MCF 10A (cell line): ENCODE measurements at places on chromosomes 16 and 17. TPM values are rescaled to one million over a fixed set of nuclear protein-coding genes. Genes with fewer than 3 reads are reported as not detected.

- peak; percentile 80 for DNase-seq
- no peaks in the 10 kb centered on the region for H3K27me3 ChIP-seq
- H3K4me1 ChIP-seq: peaks cover 4% of the 10 kb centered on the region
- H3K27ac ChIP-seq: no peak overlapping the region
- no peaks in the 10 kb centered on the region for H3K36me3 ChIP-seq
Measured at GRCh38 chr17:9880582-9880999, 24.5 kb downstream of the RCVRN start.

DNA sequence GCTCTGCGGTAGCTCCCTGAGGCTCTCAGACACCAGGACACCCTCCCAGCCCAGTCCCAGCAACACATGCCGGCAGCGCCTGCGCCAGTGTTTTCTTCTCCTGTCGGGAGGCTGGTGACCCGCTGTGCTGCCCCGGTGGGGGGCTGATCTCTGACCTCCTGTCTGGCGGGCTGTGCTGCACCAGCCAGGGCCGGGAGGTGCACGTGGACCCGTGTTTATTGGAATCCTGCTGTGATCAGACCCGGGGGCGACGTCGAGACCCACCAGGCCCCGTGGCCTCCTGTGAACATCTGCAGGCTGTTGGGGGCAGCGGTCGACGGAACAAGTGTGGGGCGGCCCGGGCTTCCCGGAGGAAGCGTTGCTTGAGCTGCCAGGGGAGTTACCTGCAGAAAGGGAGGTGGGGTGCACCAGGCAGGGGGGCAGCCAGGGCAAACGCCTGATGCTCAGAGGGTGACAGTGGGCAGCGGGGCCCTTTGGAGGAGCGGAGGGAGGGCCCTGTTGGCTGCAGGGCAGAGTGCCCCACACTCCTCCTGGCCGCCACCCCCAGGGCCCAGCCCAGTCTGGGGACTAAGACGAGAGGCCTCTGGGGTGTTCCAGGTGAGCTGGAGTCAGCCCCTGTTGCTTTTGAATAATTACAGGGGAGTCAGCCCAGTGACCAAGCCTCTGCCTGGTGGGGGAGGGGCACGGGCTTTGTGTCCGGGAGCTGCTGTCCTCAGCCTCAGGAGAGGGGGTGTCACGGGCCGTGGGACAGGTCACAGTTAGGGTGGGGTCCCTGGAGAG is 2.3 kb upstream of the SSTR5 start:
- H3K27ac ChIP-seq: no peak overlapping the region
- H3K4me1 ChIP-seq: no peaks in the 10 kb centered on the region
- no peak for DNase-seq
- peaks cover 6% of the 10 kb centered on the region for H3K36me3 ChIP-seq

GRCh38 chr16:56346131-56346890 is 79.0 kb downstream of the AMFR start:
- no peak for DNase-seq
- no peak overlapping the region for H3K27ac ChIP-seq
- H3K36me3 ChIP-seq: no peaks in the 10 kb centered on the region
- H3K4me3 ChIP-seq: no peak overlapping the region

GRCh38 chr16:64452446-64452845 is 669.4 kb downstream of the CDH11 start:
- no peak for DNase-seq
- H3K27ac ChIP-seq: no peak overlapping the region
- H3K27me3 ChIP-seq: no peaks in the 10 kb centered on the region
- peaks cover 6% of the 10 kb centered on the region for H3K4me1 ChIP-seq
- H3K36me3 ChIP-seq: peaks cover 2% of the 10 kb centered on the region

The ZMYND15 gene
- total RNA-seq: 1.3 and 1.8 TPM in 2 replicates

The CIITA gene
- 0.12 TPM in 1 of 2 replicates, not detected in the other for total RNA-seq

The SHCBP1 gene
- total RNA-seq: 17.2 and 21.4 TPM in 2 replicates

DNA sequence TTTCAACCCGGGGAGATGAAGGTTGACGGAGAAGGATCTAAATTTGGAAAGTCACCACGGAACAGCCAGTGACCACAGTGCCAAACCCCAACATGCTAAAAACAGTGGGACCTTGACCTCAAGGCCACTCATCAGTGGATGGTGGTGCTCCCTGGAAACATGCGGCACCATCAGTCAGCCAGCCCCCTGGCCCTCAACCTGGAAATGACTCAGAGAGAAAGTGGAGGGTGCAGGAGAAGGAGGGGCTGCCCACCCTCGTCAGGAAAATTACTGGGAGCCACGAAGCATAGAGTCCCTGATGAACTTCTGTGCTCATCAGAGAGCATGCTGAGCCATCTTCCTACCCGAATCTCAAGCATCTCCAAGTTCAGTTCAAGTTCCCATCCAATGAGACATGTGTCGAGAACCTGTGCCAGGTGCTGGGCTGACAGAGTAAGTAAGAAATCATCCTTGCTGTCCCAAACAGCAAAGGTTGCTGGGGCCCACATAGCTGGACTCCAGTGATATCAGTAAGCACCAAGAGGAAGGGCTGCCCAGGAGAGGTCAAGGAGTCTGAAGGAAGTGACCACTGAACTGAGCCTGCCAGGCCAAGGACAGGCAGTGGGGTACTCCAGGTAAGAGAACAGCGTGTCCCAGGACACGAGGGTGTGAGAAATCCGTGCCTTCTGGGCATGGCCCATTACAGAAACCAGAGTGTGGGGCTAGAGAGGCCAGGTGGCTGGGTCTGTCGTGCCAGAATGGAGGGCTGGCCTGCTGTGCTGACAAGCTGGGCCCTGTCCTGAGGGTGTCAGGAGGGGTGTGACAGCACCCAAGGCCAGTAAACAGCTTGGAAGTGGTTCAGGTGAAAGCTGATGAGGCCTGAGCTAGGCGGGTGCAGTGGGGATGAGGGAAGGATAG is 5.2 kb downstream of the PECAM1 start:
- peaks cover 7% of the 10 kb centered on the region for H3K36me3 ChIP-seq
- DNase-seq: peak; percentile 98
- peak overlapping the region; percentile 54 for H3K4me3 ChIP-seq
- peak overlapping the region; percentile 94 for H3K27ac ChIP-seq
- no peaks in the 10 kb centered on the region for H3K27me3 ChIP-seq
- H3K4me1 ChIP-seq: peaks cover 56% of the 10 kb centered on the region

The MT2A gene
- 2,490 and 3,582 TPM in 2 replicates for total RNA-seq

The KRTAP1-5 gene
- not detected in 2 replicates for total RNA-seq

The HAP1 gene
- 0.37 and 0.49 TPM in 2 replicates for total RNA-seq
